Psoas muscle (tissue), 8 donors: ENCODE measurements at places on chromosomes 12 and 14. TPM values are rescaled to one million over a fixed set of nuclear protein-coding genes. Genes with fewer than 3 reads are reported as not detected.

Gene ISM2
- not detected for total RNA-seq

Gene GALNT16
- total RNA-seq: 1.7 TPM

Gene IFT81
- total RNA-seq: 5.6 TPM

Gene ANKRD33
- total RNA-seq: not detected

GRCh38 chr12:13340149-13340548, 143.6 kb downstream of the EMP1 start:
- no peak for DNase-seq

GRCh38 chr12:11965258-11965910, 105.4 kb upstream of the BCL2L14 start:
- no peak for DNase-seq

DNA sequence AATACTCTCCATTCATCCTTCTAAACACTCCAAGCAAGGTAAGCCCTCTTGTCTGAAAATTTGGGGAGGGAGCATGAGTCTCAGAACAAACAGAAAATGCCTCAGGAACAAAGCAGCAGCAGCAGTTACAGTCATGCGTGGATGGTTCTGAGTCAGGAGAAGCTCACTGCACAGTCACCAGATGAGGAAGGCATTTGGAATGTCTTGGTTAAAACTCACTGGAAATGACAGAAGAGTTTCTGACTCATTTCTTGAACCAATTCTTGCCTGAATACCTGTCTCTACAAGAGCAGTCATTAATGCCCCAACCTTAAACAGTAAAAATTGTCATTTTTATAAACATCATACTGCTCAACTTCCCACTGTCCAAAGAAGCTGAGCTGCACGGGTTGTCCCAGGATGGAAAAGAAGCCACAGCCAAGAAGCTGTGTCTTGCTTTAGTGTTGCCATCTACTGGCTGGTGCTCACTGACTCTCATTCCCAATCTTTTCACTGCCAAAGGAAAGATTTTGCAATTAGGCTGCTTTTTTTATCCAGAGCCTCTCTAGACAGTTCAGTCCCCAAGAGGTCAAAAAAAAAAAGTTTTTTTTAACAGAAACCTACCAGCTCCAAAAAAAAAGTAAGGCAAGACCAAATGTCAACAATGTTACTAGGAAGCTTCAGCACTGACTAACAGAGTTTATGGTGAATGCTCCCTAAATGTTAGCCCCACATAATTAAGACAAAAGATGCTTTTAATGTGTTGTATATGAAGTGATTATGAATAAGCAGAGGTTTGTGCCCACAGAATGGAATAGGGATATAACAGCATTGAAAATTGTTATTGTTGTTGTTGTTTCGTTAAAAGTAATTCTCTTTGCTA, 40.4 kb downstream of the KICS2 start:
- no peak for DNase-seq

DNA sequence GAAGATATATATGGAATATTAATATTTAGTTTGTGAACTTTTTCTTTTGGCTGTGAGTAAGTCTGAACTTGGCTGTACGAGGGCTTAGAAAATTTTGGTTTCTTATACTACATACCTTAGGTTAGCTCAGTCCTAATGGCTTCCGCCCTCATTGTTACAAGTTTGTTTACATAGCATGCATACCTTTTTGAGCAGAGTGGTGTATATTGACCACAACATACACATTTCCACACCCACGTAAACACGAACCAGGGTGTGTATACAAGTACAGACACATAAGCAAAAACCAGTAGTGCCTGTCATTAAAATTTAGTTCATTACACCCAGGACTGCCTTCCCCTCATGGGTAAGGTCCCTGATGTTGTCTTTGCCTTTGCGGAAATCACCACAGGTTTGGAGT, 230.2 kb upstream of the RGS6 start:
- DNase-seq: no peak

DNA sequence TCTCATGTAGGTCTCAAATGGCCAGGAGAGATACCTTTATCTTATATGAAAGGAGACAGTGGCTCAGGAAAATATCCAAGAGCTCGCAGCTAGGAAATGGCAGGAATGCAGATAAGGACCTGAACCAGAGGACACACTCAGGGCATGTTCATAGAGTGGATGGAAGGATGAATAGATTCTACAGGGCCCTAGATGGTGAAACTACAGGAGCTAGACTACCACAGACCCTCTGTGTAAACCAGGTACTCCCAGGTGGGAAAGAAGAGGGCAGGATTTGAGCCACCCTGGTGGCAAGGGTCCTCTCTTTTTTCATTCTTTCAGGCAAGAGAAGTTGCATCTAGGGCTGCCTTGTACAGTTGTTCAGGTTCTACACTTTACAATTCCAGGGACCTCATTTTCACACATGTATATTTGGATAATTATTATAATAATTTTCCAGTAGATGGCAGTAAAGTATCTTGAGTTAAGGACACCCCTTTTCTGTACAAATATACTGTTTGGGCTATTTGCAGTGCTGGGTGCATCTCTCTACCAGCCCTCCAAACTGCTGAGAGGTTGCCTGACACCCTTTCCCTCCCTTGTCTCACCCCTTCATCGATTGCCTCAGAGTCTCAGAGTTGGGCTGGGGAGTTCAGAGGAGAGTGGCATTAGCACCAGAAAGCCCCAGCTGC, 10.5 kb upstream of the ZDHHC22 start:
- DNase-seq: no peak

DNA sequence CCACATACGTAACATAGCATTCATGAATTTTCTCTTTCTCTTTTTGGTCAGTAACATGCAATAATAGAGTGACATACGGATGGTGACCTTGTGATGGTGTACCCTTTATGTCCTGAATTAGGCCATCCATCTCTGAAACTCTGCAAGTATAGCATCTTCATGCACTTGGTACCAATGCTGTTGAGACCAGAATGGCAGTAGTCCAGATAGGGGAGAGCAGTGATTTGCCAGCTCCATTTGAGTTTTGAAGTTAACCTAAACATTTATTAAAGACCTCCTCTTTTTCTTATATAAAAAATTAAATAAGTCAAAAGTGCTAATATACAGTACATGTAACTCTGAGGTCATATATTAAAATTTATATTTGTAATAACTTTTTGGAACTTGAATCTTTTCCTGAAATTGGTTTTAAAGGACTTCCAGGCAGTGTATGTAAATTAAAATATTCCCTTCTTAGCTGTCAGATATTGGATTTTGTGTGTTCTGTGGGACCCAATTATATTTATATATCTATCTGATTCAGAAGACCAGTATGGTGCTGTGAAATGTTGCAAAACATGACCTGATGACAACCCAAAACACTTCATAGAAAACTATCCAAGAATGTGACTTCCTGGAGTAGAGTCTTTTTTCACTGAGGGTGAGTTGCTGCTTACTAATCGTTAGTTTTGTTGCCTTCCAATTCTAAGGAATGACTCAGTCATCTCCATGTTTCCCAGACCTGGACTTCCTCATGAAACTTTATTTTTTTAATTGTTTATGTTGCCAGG, 3.5 kb downstream of the ELK3 start:
- DNase-seq: no peak
